ENCODE measurements at places on chromosomes 7 and 10. TPM values are rescaled to one million over a fixed set of nuclear protein-coding genes. Genes with fewer than 3 reads are reported as not detected.

Gene NPY4R
- 0.12 TPM for total RNA-seq

Gene MDFIC
- 14.5 TPM for total RNA-seq

Gene NKX1-2
- 2.0 TPM for total RNA-seq

Gene STEAP4
- total RNA-seq: 0.88 TPM

GRCh38 chr7:105594034-105594433 is 12.7 kb upstream of the EFCAB10 start:
- no peak for DNase-seq

GRCh38 chr7:70152313-70152712 is 554.0 kb downstream of the AUTS2 start:
- no peak for DNase-seq

All from hepatocyte (in vitro differentiated cells).